ENCODE measurements at places on chromosomes 6 and 20.

GRCh38 chr6:25750906-25751305 is 3.6 kb upstream of the SLC17A4 start:
- no peak for DNase-seq

DNA sequence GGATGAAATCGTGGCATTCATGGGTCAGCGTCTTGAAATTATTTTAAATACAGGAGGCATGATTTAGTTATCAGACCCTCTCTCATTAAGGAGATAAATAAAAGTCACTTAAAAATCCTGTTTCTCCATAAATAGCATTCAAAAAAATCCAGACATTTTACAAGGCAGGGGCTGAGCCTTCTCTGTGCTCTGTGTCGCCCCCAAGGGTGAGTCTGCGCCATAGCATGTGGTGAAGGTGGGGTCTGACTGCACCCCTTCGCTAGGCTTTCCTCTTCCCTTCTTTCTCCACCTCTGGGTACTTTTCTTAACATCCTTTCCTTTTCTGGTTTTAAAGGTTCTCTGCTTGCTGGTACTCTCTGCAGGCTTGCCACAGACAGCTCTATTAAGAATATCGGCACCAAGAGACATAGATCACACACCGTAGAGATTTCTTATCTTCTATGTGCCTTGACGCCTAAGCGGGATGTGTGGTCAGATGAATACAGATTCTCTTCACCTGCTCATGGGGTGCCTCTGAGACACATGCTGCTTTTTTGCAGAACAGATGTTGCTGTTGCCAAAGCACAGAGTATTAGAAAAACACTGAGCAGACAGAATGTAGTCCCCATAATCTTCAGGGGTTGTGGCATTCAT is 20.1 kb upstream of the FAM209A start:
- DNase-seq: no peak

GRCh38 chr6:113287396-113287795 is 569.7 kb upstream of the MARCKS start:
- DNase-seq: peak; percentile 49

DNA sequence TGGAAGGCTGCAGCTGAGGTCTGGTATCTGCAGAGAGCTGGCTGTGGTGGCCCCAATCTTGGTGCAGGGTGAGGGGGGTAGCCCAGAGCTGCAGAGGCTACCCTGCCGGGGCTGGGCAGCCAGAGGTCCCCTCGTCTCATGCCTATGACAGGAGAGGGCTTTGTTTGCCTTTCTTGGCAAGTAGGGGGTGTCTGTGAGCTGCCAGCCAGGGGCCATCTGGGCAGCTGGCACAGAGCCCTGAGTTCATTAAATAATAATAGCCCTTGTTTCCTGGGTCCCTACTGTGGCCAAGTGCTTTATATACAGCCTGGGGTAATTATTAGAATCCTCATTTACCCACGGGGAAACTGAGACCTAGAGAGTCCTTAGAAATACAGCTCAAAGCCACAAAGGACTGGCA is 66.6 kb downstream of the EZR start:
- no peak for DNase-seq

- DNase-seq: peak; percentile 9
These were observed 59.8 kb downstream of the SHPRH start for GRCh38 chr6:145904391-145904790.

DNA sequence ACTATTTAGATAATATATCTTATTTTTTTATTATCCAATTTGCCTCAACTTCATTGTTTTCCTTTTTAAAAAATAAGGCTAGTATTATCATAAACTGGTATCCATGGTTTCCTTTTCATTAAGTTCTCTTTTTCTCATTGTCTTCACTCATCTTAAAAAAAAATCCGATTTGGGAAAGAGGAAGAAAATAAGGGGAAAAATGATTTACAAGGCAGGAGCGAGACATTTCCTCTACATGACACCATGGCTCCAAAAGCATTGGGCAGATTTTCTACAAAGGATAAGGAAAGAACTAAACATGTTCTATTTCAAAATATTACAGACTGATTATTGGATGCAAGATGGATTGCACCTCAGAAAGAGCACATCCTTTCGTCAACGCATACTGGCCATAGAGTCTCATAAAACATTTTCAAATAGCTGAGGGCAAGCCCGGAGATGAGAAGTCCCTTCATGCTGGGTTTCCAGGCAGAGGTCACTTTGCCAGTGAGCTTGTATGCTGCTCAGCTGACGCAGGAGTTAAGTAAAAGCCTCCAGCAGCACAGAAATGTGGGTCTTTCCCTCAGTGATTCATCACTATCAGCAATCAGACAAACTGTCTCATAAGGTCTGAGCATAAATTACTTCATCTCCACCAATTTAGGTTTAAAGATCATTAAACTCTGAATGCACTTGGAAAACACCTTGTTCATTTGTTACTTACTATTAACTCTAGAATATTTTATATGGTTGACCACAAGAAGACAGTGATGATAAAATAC is 129.0 kb upstream of the TNFAIP3 start:
- DNase-seq: no peak

DNA sequence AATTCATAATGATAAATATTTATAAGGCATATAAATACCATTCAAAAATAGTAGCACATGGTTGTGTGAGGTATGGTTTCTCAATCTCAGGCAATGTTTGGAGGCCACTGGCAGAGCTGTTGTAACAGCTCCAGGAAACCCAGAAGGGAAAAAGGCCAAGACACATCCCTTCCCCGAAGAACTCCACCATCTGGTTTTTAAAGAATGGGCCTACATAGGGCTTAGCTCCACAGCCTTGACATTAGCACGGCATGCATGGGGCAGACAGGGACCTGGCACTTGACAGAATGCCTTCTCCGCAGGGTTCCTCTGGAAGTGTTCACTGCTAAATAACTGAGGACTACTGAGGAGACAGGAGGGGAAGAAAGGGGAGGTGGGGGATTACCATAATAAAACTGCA is 16.1 kb upstream of the FOXO3 start:
- no peak for DNase-seq

- no peak for DNase-seq
These were observed 225.5 kb downstream of the SYNDIG1 start for GRCh38 chr20:24694727-24695528.

GRCh38 chr6:11665604-11666326 is 112.8 kb downstream of the ADTRP start:
- no peak for DNase-seq

GRCh38 chr6:34004706-34005105 is 141.2 kb downstream of the GRM4 start:
- no peak for DNase-seq

DNA sequence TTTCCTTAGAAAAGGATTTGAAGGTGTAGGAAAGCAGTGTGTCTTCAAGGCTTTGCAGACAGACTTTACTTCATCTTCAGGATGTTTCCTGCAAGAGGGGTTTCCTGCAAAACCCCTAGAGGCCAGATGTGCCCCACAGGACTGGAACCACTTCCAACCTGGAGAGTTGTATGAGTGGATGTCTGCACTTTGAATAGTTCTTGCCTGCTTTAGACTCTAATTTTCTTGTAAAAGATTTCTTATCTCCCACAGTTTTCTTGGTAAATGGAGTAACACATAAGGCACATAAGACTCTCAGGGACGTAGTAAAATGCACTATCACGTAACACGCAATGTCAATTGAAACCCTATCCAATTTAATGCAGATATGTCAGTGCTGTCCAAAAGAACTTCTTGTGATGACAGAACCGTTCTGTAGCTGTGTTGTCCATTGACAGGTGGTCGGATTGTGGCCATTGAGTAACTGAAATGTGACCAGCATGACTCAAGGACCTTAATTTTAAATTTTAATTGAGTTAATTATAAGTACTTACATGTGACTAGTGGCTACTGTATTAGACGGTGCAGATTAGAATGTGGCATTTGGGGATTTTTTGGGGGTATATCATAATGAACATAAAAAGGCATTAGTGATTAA is 118.7 kb downstream of the JARID2 start:
- DNase-seq: no peak

- DNase-seq: no peak
These were observed 121.9 kb downstream of the ARID1B start for GRCh38 chr6:156899071-156899470.

- no peak for DNase-seq
These were observed 16.7 kb downstream of the THBS2 start for GRCh38 chr6:169236988-169237387.

DNA sequence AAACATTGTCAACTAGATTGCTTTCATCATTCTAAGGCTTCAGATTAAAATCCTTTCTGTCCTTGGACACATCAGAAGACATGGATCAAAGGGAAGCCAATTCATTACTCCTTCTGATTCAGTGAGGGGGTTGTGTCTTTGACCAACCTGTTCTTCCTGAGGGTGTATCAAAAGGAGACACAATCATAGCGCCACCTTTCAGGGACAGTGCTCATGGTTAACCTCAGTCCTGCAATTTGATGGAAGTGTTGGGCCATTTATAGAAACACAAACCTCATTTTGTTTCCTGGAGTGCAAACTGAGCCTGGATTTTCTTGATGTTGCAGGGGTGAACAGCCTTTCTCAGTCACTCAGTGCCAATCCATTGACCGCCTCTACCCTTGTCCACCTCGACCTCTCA is 163.9 kb upstream of the SCGN start:
- DNase-seq: no peak

GRCh38 chr20:44018942-44019637 is 104.4 kb downstream of the TOX2 start:
- DNase-seq: no peak

GRCh38 chr6:22468256-22468965 is 101.0 kb upstream of the HDGFL1 start:
- DNase-seq: no peak

GRCh38 chr6:144615870-144616269 is 330.7 kb downstream of the UTRN start:
- no peak for DNase-seq

DNA sequence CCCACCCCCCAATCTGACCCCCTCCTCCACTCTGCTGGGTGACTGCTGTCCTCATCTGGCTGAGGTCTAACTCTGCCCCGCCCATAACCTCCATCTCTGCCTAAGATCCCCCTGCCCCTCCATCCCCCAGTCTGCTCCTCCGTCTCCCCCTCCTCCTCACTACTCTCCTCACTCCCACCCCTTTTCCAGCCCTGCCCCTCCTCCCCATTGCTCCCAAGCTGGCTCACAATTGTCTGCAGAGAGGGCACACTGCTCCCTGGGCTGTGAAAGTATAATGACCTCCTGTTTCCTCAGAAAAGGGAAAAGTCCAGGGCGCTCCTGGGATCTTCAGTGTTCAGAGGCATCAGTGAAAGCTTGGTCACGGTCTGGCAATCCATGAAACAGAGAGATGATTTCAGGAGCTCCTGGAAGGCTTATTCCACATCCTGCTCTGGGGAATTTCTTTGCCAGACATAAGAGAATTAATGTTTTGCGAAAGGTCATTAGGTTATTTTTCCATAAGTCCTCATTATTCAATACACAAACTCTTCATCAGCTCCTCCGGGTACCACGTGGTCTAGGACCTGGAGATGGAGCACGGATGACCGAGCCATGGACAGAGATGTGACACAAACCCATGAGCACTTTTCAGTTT is 21.5 kb downstream of the CST5 start:
- DNase-seq: no peak

- peak; percentile 56 for DNase-seq
These were observed 73.9 kb downstream of the AHI1 start for GRCh38 chr6:135423649-135424128.

- DNase-seq: no peak
These were observed 150.4 kb downstream of the GRM4 start for GRCh38 chr6:33995309-33996119.

DNA sequence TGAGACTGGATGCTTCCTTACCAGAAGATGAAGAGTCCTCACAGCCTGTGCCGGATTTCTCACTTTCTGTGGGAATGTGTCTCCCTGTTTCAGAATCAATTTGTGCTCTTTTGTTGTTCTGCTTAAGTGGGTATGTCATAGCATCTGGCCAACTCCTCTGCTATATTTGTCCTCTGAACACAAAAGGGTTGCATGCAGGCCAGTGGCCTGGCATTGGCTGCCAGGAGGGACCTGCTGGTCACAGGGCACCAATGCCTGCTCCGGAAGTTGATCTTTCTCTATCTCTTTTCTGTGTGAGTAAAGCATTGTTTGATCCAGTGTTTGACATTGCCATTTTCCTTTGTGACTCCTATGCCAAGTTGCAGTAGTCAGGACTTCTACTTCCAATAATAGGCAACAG is 47.8 kb downstream of the JARID2 start:
- no peak for DNase-seq

GRCh38 chr6:129368970-129369369 is 341.0 kb downstream of the ARHGAP18 start:
- DNase-seq: no peak

DNA sequence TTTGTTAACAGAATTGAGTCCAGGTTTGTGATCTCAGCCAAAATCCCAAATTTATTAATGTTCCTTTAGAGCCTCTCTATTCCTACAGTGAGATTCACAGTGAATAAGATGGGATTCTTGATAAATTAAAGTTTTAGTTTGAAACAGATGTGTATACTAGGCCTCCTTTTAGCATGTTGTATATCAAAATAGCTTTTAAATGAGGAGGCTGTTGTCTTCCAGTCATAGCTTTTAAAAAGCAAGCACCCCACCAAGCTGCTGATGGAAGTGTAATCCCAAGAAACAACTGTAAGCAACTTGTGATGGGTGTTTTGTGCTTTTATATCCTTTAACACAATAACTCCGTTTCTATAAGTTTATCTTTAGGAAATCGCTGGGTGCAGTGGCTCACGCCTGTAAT is 7.0 kb downstream of the GTF2H5 start:
- no peak for DNase-seq

DNA sequence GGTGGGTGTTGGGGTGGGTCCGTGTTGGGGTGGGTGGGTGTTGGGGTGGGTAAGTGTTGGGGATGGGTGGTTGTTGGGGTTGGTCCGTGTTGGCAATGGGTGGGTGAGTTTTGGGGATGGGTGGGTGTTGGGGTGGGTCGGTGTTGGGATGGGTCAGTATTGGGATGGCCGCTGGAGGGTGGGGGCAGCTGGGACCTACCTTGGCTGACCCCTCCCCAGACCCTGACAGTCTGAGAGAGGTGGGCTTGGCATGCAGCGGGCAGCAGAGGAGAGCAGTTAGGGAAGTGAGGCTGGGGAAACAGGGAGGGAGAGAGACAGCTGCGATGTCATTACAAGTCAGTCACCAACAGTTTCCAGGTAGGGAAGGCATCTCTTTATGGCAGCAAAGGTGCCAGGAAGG is 23.1 kb upstream of the GATA5 start:
- DNase-seq: no peak

DNA sequence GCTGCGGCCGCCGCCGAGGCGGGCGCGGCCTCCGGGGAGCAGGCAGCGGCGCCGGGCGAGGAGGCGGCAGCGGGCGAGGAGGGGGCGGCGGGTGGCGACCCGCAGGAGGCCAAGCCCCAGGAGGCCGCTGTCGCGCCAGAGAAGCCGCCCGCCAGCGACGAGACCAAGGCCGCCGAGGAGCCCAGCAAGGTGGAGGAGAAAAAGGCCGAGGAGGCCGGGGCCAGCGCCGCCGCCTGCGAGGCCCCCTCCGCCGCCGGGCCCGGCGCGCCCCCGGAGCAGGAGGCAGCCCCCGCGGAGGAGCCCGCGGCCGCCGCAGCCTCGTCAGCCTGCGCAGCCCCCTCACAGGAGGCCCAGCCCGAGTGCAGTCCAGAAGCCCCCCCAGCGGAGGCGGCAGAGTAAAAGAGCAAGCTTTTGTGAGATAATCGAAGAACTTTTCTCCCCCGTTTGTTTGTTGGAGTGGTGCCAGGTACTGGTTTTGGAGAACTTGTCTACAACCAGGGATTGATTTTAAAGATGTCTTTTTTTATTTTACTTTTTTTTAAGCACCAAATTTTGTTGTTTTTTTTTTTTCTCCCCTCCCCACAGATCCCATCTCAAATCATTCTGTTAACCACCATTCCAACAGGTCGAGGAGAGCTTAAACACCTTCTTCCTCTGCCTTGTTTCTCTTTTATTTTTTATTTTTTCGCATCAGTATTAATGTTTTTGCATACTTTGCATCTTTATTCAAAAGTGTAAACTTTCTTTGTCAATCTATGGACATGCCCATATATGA is 3.2 kb downstream of the MARCKS start:
- no peak for DNase-seq
